ENCODE measurements at places on chromosomes 4 and X.

- DNase-seq, result no peak
Measured at GRCh38 chr4:183936574-183937345, 31.7 kb downstream of the STOX2 start.

GRCh38 chr4:2285613-2286381 is 23.9 kb upstream of the MXD4 start:
- DNase-seq, result no peak

DNA sequence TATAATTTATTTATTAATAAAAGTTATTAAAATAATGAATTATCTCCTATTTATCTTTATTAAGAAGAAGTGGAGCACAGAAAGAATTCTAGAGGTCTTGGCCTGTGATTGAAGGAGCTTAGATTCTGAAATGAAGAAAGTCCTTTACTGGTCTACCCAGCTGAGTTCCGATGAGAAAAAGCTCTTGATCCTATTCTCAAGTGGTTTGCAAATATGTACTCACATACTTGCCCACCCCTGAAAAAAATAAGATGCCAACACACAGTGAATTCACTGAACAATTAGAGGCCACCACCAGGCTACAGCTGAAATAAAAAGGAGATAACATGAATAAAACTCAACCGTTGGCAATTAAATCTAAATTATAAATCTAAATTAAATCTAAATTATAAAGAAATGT is 253.4 kb downstream of the MAPK10 start:
- no peak for DNase-seq

GRCh38 chr4:172410363-172410762 is 597.2 kb downstream of the GALNTL6 start:
- DNase-seq, result no peak

DNA sequence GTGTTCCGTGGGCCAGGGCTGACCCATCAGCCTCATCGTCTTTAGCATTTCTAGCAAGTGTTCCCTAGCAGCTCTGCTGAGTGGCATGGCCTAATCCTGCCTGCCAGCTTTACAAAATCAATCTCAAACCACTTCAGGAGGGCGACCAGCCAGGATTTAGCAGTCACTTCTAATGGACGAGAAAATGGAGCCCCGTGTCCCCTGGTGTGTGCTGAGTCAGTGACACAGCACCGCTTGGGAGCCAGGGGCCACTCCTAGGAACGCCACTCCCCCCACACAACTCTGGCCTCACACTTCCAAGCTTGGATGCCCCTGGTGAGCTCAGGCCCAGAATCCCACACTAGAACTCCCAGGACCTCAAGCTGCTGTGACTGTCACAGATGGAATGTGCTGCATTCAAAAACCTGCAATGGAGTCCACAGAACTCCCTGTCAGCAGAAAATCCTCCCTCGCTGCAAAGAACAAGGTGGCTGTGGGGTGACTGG is 311.2 kb upstream of the GATB start:
- DNase-seq, result no peak

GRCh38 chrX:94492541-94492940 is 818.5 kb downstream of the FAM133A start:
- no peak for DNase-seq

DNA sequence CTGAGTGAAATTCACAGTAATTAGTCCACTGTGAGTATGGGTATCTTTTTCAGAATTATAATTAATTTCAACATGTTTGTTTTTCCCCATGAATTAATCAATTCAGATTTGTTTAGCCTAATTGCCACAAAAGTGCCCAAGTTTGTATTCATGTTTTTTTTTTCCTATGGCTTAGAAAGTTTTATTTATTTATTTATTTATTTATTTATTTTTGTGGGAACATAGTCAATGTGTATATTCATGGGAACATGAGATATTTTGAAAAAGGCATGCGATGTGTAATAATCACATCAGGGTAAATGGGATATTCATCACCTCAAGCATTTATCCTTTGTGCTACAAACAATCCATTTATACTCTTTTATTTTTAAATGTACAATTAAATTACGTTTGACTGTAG is 475.3 kb downstream of the ADGRL3 start:
- DNase-seq, result no peak

DNA sequence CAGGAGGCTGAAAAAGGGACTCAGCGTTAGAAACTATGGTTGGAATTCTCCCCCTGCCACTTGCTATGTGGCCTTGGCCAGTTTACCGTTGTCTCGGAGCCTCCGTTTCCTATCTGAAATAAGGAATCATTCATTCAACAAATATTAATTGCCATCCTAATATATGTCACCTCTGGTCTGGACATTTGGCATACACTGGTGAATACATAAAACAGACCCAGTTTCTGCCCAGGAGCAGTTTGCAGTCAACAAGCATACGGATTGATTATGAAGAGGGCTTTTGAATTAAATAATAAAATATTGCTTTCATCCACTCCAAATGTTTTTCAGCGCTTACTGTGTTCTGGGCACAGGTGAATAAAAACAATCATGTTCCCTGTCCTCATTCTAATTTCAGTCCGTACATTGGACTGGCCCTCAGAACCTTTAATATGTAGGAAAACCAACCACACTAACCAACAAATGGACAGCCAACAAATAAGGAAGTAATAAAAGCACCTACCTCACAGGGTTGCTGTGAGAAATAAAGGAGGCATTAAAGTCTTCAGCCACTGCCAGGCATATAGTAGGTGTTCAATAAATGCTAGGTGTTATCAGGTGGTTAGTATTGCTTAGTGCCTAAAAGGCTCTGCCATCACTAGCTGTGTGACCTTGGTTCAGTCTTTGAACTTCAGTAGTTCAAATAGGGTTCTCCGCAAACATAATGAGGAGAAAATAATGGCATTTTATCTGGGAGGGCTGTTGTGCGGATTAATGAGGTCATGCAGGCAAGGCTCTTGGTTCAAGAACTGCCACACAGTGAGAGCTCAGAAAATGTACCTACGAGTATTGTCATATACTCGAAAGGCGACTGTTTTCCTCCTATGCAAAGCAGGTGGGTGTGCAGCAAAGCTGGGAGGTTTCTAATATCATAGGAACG is 7.3 kb upstream of the GSX2 start:
- no peak for DNase-seq

- no peak for DNase-seq
Measured at GRCh38 chr4:183599690-183600089, 59.3 kb downstream of the RWDD4 start.

DNA sequence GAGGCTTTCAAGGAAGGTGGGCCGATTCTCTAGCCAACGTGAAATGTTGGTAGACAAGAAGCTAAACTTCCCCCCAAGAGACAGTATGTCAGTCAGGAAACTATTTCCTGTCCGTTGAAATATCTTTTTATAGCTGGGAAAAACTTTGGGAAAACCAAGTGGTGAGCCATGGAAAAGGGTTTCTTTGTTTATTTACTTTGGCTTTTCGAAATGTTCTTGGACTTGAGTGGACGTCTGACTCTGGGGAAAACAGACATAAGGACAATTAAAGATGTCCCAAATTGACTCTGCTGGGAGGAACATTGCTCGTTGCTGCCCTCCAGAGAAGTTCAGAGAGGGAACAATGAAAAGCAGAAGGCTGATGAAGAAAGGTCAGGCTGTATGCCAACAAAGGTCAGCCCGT is 295.4 kb downstream of the RAPGEF2 start:
- DNase-seq, result no peak

DNA sequence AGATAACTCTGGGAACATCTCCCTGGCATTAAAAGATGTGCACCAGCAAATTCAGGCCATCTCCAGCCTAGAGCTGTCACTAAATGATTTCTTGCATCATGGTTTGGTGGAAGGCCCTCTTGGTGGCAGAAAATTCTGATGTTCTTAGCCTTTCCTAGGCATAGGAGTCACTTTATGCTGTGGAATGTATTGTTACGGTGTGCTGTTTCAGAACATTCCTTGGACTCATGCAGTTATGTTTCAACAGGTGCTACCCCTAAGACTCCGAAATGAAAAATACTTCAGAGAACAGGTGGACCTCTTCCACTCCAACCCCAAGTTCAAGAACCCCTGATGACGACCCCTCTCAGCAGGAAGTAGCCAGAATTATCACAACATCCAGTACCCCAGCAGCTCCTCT is 20.3 kb upstream of the PAPSS1 start:
- DNase-seq, result no peak

DNA sequence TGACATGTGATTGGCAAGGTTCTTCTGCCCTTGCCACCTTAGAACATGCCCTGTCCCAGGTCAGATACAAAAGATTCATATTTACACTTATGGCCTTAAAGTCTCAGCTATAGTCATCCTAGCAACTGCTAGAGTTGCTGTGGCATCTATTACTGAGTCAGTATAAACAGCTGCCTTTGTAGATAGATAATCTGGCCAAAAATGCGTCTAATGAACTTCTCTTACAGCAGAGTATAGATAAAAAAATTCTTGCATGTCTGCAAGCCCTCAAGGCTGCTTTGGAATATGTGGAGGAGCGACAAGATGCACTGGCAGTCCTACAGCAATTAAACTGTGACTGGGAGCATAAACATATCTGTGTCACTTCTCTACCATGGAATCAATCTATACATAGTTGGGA is 1209.7 kb upstream of the PABPC4L start:
- no peak for DNase-seq
